Cardiac fibroblast (primary cell): ENCODE measurements at places on chromosomes 3 and 15.

- DNase-seq: peak; percentile 17
Measured at GRCh38 chr3:46733026-46733800, 15.5 kb upstream of the PRSS50 start.

- DNase-seq: no peak
Measured at GRCh38 chr3:35486295-35486694, 153.0 kb upstream of the ARPP21 start.

DNA sequence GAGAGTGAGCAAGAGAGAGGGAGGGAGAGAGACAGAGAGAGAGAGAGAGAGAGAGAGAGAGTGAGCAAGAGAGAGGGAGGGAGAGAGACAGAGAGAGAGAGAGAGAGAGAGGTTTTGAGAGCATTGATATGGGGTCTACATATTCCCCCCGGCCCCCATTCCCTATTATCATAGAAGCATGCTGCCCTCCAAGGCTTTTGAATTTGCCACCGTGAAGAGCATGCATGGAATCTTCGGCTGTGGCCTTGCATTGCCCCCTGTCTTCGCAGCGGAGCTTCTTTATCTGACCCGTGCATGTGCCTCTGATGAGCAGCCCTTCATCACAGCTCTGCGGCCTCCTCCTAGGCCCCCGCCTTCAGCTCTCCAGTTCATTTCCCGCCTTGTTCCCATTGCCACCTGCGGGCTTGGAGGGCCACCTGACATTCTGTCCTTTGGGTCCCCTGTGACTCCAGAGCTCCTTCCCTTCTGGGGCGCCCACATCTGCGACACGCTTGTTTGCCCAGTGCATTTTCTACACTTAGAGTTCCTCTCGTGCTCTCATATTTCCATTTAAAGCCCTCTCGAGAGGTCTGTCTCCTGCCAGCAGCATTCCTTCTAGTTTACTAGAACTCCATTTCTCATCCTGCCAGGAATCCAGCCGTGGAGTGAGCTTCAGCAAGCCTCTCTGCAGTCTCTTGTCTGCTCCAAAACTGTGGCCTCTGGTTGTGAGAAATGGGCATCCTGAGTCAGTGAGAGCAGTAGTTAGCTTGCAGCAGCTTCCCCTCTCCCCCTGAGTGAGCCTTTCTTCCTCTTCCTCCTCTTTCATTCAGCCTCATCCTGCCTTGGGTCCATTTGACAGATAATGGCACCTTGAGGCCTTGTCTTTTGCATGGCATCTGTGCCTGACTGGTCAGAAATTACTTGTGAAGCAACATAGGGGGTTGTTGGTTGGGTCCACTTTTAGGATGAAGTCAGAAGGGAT lies 25.3 kb downstream of the LPP start:
- peak; percentile 23 for DNase-seq

GRCh38 chr15:48176957-48177356 lies 1.1 kb downstream of the MYEF2 start:
- DNase-seq: no peak

DNA sequence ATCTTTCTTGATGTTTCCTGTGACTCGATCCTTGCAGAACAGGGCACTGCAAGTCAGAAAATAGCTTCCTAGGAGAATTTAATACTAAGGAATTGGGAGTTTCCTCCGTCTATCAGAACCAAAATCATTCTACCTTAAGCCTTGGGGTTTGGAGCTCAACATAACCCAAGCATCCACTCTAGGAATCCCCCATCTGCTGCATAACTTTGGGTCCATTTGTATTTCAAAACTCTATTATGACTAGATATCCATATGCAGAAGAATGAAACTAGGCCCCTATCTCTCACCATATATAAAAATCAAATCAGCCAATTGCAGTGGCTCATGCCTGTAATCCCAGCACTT lies 61.7 kb upstream of the AKAP13 start:
- no peak for DNase-seq

DNA sequence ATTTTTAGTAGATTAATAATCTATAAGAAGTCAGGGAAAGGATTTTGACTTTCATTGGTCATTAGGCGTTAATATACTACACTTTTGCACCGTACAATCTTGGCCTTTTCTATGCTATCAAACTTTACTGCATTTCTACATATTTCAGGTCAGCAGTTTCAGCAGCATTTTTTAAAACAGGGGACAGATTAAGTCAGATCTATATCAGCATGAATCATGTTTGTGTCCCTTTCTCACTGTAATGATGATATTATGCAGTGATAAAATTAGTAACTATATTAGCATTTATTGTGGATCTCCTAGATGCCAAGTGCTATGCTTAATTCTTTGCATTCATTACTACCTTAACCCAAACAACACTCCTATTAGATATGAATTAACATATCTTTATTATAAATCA lies 20.3 kb upstream of the AADAC start:
- DNase-seq: no peak

DNA sequence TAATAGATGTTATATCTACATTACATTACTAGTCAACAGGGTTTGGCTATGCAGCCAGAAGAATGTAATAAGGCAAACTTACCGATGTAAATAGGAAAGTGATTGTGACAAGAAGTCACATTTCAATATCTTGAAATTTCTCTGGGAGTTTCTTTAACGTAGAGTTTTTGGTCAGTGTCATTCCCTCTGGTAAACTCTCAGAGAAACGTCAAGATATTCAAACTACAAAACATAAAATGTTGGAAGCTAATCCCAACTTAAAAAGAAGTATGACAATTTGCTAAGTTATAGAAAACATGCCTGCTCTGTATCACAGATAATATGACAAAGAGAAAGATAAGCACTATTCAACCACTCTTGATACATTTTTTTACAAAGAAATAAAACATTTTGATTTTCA lies 111.2 kb upstream of the PRICKLE2 start:
- DNase-seq: no peak

- no peak for DNase-seq
Measured at GRCh38 chr3:59867185-59868002, 817.6 kb upstream of the CFAP20DC start.

GRCh38 chr3:56923526-56924224 lies 121.9 kb upstream of the ARHGEF3 start:
- DNase-seq: peak; percentile 82

- no peak for DNase-seq
Measured at GRCh38 chr15:68653801-68654200, 75.0 kb downstream of the CORO2B start.

GRCh38 chr15:60700437-60700836 lies 221.5 kb upstream of the ICE2 start:
- no peak for DNase-seq

GRCh38 chr15:89462198-89462912 lies 34.0 kb downstream of the RHCG start:
- DNase-seq: peak; percentile 38

GRCh38 chr3:111763968-111764367 lies 95.1 kb upstream of the PHLDB2 start:
- DNase-seq: peak; percentile 79

GRCh38 chr3:22361521-22361920 lies 610.5 kb upstream of the ZNF385D start:
- peak; percentile 4 for DNase-seq

DNA sequence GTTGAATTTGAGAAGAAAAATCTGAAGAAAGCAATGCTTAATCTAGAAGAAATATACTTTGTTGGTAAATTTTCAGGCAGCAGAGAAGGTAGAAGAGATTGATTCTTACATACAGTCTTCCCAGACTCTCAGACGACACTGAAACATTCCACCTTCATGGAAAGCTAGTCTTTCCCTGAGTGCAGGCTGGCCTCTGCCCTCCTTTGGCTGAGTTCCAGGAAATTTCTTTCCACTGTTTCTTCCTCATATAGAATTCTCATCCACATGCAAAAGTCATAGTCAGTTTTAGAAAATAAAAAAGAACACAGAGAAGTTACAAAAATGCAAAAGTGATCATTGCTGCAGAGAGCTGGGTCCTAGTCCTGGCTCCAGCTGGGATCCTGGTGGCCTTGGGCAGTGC lies 142.5 kb upstream of the PRR23C start:
- DNase-seq: no peak

DNA sequence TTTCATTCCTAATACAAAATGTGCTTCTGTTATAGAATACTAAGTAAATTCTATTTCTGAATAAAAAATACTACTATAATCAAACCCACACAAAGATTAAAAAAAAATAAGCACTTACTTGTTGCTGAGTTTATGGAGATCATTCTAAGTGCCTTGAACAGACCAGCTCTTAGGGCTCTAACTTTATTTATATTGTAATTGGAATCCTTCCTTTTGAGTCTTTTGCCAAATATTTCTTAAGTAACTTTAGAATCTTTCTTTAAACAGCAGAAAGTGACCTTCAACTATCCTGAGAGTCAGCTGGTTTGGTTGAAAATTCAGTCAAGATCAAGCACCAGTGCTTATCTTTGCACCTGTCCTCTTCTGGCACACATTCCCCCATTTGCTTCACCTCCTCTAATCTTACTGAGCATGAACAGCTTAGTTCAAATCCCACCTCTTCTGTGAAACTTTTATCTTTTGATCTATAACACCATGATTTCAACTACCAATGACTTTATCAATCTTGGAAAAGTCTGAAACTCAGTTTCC lies 149.3 kb downstream of the VPS13C start:
- DNase-seq: no peak

DNA sequence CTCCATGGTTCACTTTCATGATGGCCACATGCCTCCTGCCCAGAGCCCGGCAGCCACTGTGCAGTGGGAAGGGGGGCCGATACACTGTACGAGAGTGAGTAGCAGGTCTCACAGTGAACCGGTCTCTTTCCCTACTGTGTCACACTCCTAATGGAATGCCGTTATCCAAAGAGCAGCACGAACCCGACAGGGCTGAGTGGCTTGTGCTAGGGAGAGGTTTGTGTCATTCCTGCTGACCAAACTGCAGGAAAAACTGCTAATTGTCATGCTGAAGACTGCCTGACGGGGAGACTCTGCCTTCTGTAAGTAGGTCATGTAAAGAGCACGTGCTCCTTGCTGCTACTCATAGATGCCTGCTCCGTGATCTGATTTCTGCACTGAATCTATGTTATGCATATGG lies 105.1 kb downstream of the ARPP21 start:
- DNase-seq: no peak

DNA sequence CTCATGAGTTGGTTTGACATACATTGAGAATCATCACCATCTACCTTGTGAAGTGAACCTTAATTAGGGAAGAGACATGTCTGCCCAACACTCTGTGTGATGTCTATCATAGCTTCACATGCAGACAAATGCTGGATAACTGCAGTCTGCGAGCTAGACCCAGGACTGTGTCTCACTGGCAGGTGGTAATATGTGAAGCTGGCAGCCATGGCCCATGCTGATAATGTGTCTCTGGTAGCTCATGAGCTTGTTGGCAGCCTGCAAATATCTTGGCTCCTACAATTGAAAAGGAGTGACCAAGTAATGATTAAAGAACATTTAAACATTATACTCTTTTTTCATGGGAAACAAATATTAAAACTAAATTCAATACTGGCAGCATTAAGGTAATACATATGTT lies 234.8 kb downstream of the CHST2 start:
- DNase-seq: no peak

DNA sequence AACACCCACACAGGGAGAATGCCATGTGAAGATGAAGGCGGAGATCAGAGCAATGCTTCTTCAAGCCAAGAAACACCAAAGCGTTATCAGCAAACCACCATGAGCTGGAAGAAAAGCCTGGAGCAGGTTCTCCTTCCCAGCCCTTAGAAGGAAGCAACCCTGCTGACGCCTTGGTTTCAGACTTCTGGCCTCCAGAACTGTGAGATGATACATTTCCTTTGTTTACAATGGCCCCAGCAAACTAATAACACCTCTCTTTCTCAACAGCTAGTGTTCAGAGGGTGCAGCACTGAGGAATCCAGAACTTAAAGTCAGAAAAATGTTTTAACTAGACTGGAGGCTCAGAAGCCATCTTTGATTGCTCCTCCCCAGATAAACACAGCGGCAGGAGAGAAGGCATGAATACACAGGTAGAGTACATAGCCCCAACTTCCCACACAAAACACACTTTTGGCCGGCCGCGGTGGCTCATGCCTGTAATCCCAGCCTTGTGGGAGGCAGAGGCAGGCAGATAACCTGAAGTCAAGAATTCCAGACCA lies 132.4 kb upstream of the LPP start:
- DNase-seq: peak; percentile 72

DNA sequence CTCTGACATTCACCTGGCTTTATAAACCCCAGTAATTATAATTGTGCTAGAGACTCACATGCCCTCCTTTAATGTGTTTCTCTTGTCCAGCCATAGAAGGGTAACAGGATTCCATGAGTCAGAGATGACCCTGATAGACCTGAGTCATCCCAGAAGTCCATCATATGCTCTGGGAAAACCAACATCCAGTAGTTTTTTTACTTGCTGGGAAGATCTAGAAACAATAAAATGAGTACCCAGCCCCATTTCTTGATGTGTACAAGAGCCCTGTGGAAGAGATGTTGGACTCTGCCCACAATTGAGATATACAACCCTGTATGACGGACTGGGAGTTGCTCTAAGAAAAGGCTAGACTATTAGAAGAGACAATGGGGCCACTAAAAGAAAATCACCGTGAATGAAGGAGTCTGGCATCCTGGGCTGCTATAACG lies 22.4 kb upstream of the THUMPD3 start:
- DNase-seq: peak; percentile 71

DNA sequence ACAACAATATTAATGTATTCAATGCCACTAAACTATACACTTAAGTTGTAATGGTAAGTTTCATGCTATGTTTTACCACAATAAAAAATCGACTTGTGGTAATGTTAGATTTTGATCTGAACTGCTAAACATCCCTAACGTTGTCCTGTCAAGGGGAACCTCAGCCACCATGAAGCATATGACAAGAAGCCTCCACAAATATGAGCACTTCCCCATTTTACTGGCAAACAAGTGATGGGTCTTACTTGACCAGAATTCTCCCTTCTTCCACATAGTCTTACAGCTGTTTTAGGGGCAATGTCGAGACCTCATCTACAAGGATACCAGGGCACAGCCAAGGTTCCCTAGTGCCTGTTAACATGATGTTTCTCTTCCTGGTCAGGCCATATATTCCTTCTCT lies 124.2 kb upstream of the ABI3BP start:
- no peak for DNase-seq

GRCh38 chr3:33315826-33316225 lies 38.6 kb downstream of the FBXL2 start:
- DNase-seq: peak; percentile 89

DNA sequence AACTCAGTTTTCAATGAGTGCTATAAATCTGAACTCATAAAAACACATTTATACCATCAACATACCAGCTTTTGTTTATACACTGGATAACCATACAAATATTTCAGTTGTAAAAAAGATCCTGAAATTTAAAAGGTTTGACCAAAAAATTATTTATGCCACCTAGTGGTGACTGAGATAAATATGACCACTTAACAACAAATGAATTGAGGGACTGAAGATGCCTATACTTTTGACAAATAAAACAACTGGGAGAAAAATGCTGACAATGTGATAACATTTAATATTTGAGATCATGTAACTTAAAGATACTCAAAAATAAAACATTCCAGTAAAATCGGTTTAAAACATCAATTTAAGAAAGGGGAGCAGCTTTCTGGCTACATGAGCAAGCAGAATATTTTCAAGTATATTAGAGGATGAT lies 30.4 kb downstream of the ATG3 start:
- peak; percentile 66 for DNase-seq

GRCh38 chr3:132289316-132289715 lies 27.9 kb upstream of the ACP3 start:
- peak; percentile 17 for DNase-seq
